ENCODE measurements at places on chromosomes 13 and 19. TPM values are rescaled to one million over a fixed set of nuclear protein-coding genes. Genes with fewer than 3 reads are reported as not detected.

Gene HSH2D
- total RNA-seq: 1.7 TPM

Gene HCST
- not detected for total RNA-seq

Gene HIF3A
- total RNA-seq: 66.4 TPM

DNA sequence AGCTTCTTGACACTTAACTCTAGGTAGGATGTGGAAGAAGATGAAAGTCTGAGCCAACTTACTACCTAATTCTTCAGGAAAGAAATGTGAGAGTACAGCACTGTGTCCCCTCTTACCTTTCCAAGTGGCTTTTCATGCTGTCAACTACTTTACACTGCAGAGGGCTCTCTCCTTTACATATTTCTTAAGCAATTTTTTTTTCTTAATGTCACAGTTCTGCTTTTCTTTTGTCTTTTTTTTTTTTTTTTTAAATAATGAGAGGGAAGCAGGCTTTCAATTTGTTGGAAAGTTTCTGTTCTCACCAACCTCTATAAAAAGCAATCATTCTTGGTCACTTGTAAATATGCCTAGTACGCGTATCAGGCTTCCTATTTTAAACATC is 212.7 kb upstream of the MIR17HG start:
- DNase-seq: no peak

GRCh38 chr19:5407356-5407755 is 47.9 kb upstream of the ZNRF4 start:
- DNase-seq: no peak

- no peak for DNase-seq
Measured at GRCh38 chr19:35222373-35223015, 6.0 kb downstream of the FAM187B start.

GRCh38 chr19:21396121-21396520 is 812 bp upstream of the ZNF493 start:
- DNase-seq: no peak

- no peak for DNase-seq
Measured at GRCh38 chr13:39816936-39817335, 161.5 kb downstream of the COG6 start.

DNA sequence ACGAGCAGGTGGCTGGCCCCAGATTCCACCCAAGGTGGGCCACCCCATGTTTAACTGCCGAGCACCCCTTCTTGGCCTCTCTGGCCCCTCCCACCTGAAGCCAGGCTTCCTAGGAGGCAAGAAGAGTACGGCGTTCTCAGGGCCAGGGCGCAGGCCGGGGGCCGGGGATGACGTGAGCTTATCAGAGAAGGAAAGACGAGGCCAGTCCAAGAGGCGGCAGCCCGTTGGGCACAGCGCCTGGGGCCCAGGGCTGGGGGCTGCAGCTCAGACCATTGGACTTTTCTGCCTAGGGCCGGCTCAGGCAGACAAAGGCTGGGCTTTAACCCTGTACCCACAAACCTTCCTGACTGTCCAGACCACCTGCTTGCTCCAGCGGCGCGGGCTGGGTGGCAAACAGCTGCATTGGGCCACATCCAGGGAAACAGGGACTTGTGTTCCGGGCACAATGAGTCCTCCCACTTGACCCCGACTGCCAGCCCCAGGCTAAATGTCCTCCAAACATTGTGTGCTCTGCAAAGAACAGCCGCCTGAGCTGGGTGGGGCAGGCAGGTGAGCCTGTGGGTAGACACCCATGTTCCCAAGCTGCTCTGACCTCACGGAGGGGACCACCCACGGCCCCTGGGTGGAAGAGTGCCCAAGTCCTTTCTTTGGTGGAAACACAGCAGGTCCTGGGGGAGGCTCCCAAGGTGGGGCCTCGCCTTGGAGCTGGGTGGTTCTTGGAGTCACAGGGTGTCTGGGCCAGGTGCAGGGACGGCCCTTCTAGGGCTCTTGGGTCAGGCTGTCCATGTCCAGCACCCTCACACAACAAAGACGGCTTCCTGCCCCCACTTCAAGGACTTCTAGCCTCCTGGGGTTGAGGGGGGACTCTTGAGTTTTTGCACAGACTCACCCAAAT is 21.9 kb downstream of the COMP start:
- no peak for DNase-seq

GRCh38 chr13:38688674-38689073 is 1.8 kb downstream of the FREM2 start:
- DNase-seq: no peak

- no peak for DNase-seq
Measured at GRCh38 chr19:45498411-45499195, at the start of gene PPM1N. Gene PPM1N, plus strand, starts transcription at chr19:45498443. Its CDS starts 30 bp downstream, at chr19:45498473.

DNA sequence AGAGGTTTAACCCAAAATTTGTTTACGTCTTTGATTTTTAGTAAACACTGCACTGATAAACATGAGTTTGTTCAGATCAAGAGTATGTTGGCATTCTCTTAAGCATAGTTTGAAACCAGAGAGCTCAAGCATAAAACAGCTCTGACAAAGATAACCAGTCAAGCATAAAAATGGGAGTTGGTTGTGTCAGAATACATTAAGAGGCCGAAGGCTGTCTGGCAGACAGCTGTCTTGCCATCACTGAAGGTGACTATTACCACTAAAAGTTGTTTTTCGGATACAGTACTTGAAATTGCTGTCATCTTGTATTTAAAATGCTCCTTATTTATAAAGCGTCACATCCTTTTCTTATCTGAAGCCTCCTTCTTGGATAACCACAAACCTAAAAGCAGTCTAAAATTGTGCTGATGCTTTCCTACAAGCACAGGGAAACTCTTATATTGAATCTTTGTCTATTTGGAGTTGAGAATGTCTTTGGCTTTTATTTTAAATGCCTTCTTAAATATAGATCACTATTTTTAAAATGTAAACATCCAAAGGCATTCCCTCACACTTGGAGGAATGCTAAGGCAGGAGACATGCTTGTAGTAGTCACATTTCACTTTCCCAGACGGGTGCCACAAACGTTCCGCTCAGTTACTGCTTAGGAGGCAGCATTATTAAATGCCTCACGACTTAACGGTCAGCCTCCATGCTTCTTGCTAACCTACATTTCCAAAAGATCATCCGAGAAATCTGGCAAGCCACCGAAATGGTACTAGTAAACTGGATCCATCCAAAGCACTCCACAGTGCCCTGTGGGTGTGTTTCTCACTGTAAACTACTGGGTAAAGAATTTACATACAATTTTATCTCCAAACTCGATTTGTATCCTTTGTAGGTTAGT is 1.5 kb downstream of the SMAD9 start:
- peak; percentile 57 for DNase-seq

Measured in umbilical cord (tissue), 2 donors.